ENCODE measurements at places on chromosomes 6 and 20. TPM values are rescaled to one million over a fixed set of nuclear protein-coding genes. Genes with fewer than 3 reads are reported as not detected.

MOCS1 gene
- total RNA-seq: 9.9 TPM

CCR6 gene
- total RNA-seq: not detected

CALHM5 gene
- total RNA-seq: 0.10 TPM

- no peak for DNase-seq
- peaks cover 7% of the 10 kb centered on the region for H3K4me1 ChIP-seq
- H3K27me3 ChIP-seq: no peaks in the 10 kb centered on the region
- no peak overlapping the region for H3K27ac ChIP-seq
These were observed 277.4 kb upstream of the CNR1 start for GRCh38 chr6:88443554-88443953.

GRCh38 chr6:157584036-157584435 lies 203.0 kb downstream of the ZDHHC14 start:
- no peak overlapping the region for H3K4me3 ChIP-seq
- H3K36me3 ChIP-seq: no peaks in the 10 kb centered on the region
- no peak overlapping the region for H3K27ac ChIP-seq
- no peaks in the 10 kb centered on the region for H3K4me1 ChIP-seq
- DNase-seq: no peak
- H3K27me3 ChIP-seq: no peaks in the 10 kb centered on the region

- no peak for DNase-seq
- no peaks in the 10 kb centered on the region for H3K27me3 ChIP-seq
- peak overlapping the region; percentile 94 for H3K27ac ChIP-seq
- peak overlapping the region; percentile 59 for H3K4me3 ChIP-seq
These were observed 114.9 kb upstream of the DST start for GRCh38 chr6:56757588-56757984.

DNA sequence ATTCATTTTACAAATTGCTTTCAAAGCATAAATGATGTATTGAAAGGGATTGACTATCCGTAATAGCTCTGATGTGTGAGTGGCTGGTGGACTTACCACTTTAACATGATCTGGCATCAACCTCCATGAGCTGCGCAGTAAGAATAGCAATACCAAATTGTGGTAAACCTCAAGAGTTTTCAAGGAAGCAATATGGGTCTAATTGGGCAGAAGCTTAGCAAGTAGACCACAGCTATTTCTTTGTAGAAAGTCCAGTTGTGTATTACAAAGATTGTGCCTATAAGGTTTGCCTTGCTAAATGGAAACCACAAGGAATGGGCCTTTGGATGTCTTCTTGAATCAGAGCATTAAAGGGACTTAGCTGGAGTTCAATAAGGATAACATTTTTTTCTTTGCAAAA lies 736.6 kb downstream of the KIF16B start:
- DNase-seq: no peak
- no peak overlapping the region for H3K4me3 ChIP-seq
- peaks cover 27% of the 10 kb centered on the region for H3K4me1 ChIP-seq

DNA sequence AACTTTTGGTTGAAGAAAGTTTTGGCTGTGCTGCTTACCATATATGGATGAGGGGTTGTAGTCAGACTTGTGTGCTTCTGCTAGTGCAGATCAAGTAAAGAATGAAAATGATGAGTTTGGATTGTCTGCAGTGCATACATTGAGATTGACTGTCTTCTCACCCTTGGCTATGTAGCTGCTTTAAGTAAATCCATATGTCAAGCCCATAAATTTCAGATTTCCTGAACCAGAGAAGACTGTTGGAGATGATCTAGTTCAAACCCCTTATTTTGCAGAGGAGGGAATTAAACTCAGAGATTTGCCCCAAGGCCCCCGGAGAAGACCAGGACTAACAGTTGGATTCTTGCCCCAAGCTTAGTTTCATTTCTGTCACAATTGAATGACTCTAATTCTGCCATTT lies 67.2 kb downstream of the PKIB start:
- H3K36me3 ChIP-seq: no peaks in the 10 kb centered on the region
- H3K4me3 ChIP-seq: no peak overlapping the region
- no peak for DNase-seq
- H3K4me1 ChIP-seq: no peaks in the 10 kb centered on the region

- no peak overlapping the region for H3K27ac ChIP-seq
- no peak overlapping the region for H3K4me3 ChIP-seq
- peak; percentile 32 for DNase-seq
- H3K27me3 ChIP-seq: no peaks in the 10 kb centered on the region
These were observed 368.9 kb downstream of the LAMA2 start for GRCh38 chr6:129251669-129252376.

DNA sequence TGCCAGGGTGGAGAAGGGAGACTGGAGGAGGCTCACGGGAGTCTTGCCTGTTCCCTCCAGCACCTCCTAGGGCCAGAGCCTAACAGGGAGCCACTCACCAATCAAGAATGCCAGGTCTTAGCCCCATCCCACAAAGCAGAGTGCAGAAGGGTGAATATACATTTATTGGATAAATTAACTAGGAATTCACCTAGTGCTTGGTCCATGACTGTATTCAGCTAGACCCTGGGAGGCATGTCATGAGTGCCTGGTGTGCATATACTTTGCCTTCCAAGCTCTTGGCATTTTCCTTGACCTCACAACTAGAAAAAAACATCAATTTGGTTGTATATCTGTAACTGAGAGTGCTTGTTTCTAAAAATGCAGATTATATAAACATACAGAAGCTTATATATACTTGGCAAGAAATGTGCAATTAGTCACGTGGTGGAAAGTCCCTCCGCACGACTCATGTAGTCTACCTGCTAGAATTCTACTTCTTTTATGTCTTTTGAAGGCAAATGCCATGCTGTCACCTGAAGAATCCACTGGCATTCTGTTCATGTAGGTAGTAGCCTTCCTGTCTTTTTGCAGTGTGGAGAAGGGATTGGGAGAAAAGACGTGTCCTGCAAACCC lies 991.0 kb downstream of the KIF16B start:
- H3K27ac ChIP-seq: no peak overlapping the region
- no peak for DNase-seq
- H3K36me3 ChIP-seq: no peaks in the 10 kb centered on the region
- no peaks in the 10 kb centered on the region for H3K27me3 ChIP-seq
- H3K4me3 ChIP-seq: no peak overlapping the region

Data from glutamatergic neuron (in vitro differentiated cells).